ENCODE measurements at places on chromosomes 3 and 15.
A peak's percentile ranks its signal among the peaks of the same experiment; 100 is the strongest.

- DNase-seq: no peak
Observed at GRCh38 chr3:76869726-76870384, 170.0 kb upstream of the ROBO2 start.

- no peak for DNase-seq
Observed at GRCh38 chr3:54832876-54833275, 95.0 kb downstream of the LRTM1 start.

DNA sequence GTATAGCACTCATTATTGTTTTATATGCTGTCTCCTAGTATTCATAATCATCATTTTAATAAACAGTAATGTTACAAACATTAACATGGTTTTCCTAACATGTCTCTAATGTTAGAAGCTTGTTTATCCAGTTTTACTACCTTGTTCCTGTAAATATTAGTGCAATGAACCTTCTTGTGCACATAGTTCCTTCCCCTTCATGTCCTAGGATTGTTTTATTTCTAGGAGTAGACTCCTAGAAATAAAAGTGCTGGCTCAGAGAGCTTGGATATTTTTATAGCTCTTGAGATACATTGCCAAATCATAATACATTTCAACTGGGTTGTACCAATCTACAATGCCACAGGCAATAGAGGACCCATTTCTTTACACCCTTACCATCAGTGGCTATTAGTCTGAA lies 161.3 kb downstream of the SV2B start:
- DNase-seq: no peak

- peak; percentile 31 for DNase-seq
Observed at GRCh38 chr3:44914936-44915335, 40.5 kb downstream of the TGM4 start.

- peak; percentile 52 for DNase-seq
Observed at GRCh38 chr15:98758224-98758623, 109.9 kb downstream of the IGF1R start.

DNA sequence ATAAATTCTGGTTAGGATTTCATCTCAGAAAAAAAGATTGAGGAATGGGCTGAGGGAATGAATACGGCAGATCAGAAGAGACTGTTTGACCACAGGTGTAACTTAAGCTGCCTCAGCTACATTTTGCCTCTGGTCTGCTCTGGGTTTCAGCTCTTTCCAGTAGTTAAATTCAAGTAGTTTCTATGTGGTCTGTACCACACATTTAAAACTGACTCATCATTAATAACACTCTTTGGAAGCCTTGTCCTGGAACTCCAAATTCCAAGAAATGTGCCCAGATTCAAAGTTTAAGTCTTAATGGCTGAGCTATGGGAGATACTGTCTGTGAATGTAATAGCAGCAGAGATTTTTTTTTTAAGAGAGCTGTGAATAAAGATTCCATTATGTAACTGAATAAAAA lies 133.1 kb upstream of the IGSF10 start:
- DNase-seq: no peak

- no peak for DNase-seq
Observed at GRCh38 chr15:52076889-52077781, 35.4 kb downstream of the BCL2L10 start.

DNA sequence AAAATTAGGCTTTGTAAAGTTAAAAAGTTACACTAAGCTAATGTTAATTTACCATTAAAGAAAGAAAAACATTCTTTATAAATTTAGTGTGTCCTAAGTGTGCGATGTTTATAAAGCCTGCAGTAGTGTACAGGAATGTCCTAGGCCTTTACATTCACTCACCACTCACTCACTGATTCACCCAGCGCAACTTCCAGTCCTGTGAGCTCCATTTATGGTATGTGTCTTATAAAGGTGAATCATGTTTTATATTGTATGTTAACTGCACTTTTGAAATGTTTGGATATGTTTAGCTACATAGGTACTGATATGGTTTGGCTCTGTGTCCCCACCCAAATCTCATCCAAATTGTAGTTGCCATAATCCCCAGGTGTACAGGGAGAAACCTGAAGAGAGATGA lies 549.7 kb upstream of the EPHA6 start:
- no peak for DNase-seq

DNA sequence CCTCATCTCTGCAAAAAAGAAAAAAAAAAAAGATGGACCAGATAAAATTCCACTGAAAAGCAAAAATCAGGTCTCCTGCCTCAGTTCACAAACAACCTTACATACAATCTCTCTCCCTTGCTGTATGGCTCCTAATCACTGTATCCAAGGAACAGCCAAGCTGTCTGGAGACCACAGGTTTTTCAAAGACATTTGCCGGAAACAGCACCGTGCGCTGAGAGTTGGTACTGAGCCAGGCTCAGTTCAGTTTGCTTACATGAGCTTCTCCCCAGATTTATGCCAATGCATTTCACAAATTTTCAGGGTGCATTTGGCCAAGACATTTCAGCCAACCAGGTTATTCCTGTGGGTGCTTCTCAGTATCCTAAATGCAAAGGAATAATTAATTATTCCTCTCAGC lies 4.1 kb downstream of the ACP3 start:
- no peak for DNase-seq

- DNase-seq: no peak
Observed at GRCh38 chr3:62832553-62832952, 42.7 kb downstream of the CADPS start.

- no peak for DNase-seq
Observed at GRCh38 chr3:15781637-15782402, 16.0 kb downstream of the ANKRD28 start.

DNA sequence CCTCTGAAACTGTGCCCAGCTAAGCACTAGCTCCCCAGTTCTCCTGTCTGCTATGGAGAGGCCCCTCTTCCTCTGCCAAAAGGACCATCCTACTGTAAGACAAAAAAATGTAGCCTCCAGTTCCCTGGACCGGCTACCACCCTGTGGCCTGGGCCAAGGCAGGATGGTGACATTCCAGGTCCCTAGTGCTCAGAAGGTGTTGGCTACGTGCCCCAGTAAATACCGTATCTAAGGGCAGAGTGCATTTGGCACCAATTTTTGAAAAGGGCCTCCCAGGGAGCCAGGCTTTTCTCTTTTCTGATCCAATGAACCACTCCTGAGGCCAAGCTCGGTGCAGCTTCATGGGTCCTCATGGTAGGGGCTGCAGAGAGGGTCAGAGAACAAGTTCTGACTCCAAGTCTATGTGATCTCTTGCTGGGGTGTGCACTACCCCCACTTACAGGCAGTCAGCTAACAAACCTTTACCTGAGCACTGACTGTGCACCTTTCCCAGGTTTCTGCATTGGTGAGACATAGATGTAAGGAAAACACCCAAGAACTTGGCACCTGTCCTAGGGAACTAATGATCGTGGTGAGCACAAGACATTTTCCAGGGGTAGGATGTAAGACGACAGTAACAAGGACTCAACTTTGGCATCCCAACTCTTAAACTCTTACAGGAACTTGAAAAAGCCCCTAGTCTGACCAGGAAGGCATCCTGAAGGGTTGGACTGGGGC lies 32.6 kb downstream of the TLE3 start:
- DNase-seq: no peak

DNA sequence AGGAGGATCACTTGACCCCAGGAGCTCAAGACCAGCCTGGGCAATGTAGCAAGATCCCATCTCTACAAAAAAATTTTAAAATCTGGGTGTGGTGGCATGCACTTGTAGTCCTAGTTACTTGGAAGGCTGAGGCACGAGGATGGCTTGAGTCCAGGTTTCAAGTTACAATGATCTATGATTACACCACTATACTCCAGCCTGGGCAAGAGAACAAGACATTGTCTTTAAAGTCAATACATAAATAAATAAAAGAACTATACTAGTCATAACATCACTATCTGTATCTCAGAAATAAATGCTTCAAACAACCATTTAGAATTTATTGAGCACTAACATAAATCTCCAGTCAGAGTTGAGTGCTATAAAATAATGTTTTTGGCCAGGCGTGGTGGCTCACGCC lies 8.5 kb upstream of the PHLDB2 start:
- DNase-seq: no peak

DNA sequence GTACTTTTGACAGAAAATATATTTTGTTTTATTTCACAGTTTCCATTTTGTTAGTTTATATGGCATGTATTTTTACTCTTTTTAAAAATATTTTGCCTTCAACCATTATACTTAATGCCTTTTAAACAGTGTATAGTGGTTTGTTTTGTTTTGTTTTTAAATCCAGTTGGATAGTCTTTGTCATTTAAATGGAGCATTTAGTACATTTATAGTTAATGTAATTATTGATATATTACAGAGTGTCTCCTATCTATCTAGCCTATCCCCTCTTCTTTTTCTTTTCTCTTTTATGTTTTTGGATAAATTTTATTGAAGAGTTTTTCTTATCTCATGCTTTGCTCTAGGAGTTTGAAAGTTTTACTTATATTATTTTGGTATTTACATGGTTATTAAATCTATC lies 3.6 kb downstream of the SAMMSON start:
- no peak for DNase-seq

GRCh38 chr3:184361932-184362667 lies 590 bp downstream of the POLR2H start:
- peak; percentile 72 for DNase-seq

DNA sequence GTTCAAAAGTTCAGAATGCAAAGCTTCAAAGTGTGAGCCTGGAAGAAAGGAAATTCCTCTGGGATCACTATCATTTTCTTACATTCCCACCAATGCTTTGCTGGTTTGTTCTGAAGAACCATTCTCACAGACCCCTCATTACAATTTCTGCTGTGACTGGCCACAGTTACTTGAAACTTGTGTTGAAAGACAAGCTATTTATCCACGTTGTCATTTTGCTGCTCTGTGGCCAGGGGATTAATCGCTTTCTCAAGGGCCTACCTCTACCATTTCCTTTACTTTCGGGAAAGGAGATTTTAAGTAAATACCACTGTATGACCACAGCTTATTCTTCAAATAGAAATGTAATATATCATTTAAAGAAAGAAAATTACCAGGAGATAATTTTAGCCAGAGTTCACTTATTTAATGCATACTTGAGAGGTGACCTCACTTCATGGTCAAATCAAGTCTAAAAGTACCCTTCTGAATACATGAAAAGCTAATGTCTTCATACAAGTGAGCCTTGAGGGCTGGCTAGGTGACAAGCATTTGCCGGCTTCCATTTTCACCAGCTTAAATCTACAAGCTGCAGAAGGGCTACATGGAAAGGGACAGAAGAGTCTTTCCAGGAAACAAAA lies 69.8 kb upstream of the ROBO2 start:
- no peak for DNase-seq

- no peak for DNase-seq
Observed at GRCh38 chr15:40248006-40248783, 9.3 kb downstream of the PAK6 start.

GRCh38 chr3:101588616-101589015 lies 14.6 kb downstream of the PCNP start:
- DNase-seq: no peak

GRCh38 chr15:37416103-37416502 lies 315.8 kb upstream of the MEIS2 start:
- no peak for DNase-seq

DNA sequence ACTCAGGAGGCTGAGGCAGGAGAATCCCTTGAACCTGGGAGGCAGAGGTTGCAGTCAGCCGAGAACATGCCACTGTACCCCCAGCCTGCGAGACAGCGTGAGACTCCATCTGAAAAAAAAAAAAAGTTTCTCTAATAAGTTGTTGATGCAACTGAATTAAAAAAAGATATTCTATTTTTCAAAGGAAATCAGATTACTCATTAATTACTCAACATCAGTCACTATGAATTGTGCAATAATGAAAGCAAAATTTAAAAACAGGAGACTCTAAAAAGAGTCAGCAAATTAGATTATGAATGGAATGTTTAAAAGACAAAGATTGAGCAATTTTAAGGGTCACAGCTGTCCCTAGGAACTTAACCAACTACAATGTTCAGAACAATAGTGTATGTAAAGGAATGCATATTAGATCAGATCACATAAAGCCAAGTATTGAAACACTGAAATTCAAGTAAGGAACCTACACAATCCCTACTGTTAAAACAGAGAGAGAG lies 60.2 kb upstream of the SLC4A7 start:
- DNase-seq: no peak

DNA sequence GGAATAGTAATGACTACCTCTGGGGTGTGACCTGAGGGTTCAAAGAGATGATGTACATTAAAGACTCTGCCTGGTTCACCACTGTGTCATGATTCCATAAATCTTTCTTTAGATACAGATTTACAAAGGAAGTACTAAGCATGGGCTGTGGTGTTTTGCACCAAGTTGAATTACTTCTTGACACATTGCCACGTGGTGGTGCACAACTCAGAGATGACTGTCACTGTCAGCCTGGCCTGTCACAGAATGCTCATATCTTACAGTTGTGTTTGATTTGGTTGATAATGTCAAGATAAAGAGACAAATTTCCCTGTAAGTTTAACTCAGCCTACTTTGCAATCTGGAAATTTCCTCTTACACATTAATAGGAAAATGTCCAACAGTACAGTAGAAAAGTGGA lies 3.2 kb downstream of the CTDSPL start:
- DNase-seq: no peak

GRCh38 chr3:67006460-67006859 lies 8.4 kb downstream of the KBTBD8 start:
- no peak for DNase-seq

GRCh38 chr15:70608144-70608543 lies 155.2 kb downstream of the UACA start:
- no peak for DNase-seq

DNA sequence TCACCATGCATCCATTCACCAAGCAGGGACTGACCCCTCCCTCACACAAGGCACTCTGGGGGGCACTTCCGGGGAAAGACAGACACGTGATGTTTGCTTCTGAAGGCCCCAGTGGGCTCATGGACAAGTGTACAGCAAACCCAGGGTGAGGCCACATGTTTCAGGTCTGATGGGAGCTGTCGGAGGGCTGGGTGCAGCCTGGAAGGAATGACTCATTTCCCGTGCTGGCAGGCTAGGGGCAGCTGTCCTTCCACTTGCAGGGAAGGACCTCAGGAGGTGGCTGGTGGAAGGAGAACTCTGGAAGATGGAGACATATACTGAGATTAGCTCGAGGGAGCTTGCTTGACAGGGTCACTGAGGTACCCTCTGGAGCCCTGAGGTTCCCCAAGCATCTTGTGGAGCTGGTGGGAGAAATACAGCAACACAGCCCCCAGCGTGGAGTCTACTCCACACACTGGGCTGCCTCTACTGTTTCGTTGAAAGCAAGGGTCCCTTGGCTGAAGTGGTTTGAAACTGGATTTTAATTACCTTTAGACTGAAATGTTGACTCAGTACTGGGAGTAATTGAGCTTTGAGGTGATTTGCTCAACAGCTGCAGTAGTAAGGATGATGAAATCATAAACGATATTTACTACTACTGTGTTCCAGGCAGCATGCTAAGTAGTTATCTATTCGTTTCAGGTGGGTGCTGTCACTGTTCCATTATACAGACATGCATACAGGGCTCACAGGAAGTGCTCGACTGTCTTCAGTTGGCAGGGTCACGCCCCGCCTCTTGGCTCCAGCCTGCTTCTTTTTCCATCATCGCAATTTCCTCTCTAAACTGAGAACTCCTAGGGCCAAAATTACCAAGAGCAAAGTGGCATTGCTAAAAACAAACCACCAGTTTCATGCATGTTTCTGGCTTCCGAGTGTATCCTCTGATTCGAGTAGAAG lies 230.4 kb downstream of the ADAMTS17 start:
- DNase-seq: no peak
